HCT116 (cell line): ENCODE measurements at places on chromosomes 3 and 15. TPM values are rescaled to one million over a fixed set of nuclear protein-coding genes. Genes with fewer than 3 reads are reported as not detected.

- no peak for DNase-seq
Measured at GRCh38 chr3:196813903-196814302, 53.8 kb upstream of the SENP5 start.

The STRA6 gene
- total RNA-seq, result 0.54 TPM

GRCh38 chr3:140206196-140207040 lies 271.4 kb downstream of the CLSTN2 start:
- DNase-seq, result no peak

The SGO1 gene
- total RNA-seq, result 23.5 TPM

The SLC22A13 gene
- total RNA-seq, result 0.47 TPM

The RPUSD3 gene
- 58.0 TPM for total RNA-seq

- DNase-seq, result no peak
Measured at GRCh38 chr3:7766530-7766929, 735.1 kb upstream of the LMCD1 start.

DNA sequence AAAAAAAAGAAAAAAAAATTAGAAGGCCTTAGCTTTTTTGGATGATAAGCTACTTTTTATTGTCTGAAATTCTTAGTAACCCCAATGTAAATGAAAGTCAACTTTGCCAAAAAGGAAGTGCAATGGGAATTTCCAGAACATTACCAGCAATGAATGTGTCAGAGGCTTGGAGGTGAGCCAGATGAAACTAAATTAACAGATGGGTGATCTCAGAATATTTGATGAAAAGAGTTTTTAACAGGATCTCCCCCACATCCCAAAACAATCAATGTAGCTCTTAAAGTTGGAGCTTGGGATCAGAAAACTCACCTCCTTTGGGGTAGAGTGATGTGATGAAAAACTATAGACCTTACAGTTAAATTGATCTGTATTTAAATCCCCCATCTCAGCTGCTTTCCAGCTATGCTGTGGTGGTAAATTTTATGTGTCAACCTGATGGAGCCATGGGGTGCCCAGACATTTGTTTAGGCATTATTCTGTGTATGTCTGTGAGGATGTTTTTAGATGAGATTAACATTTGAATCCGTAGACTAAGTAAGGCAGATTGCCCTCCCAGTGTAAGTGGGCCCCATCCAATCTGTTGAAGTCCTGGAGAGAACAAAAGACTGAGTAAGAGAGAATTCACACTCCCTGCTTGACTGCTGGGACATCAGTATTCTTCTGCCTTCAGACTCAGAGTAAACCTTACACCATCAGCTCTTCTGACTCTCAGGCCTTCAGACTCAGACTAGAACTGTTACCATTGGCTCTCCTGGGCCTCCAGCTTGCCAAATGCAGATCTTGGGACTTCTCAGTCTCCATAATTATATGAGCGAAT lies 84.3 kb upstream of the TNFSF10 start:
- no peak for DNase-seq

DNA sequence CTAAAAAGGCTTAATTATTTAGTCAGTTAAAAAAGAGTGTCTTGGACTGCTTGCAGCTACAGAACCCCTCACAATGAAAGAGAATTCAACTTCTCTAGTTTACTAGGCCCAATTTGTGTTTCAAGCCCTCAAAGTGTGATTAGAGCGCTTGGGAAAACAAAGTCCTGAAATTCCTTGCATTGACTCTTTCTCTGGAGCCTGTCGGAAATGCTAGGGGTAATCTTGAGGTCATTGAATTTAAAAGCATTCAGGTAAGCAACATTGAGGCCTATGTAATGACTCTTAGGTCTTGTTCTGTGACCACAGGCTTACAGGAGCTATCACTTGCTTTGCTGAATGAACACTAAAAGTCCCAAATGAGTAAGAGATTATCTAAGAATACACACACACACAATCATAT lies 186.0 kb downstream of the NLGN1 start:
- no peak for DNase-seq

The EPHA3 gene
- total RNA-seq, result not detected

- no peak for DNase-seq
Measured at GRCh38 chr3:14491396-14492190, 48.5 kb downstream of the GRIP2 start.

GRCh38 chr15:33656168-33656567 lies 312.1 kb upstream of the CHRM5 start:
- DNase-seq, result no peak

GRCh38 chr15:68205558-68205944 lies 419 bp upstream of the CALML4 start:
- no peak for DNase-seq

The SENP8 gene
- 3.8 TPM for total RNA-seq

- DNase-seq, result no peak
Measured at GRCh38 chr15:57591237-57591821, 375 bp upstream of the MYZAP start.

The CAPN3 gene
- total RNA-seq, result 1.8 TPM

The TTLL13 gene
- 1.0 TPM for total RNA-seq

The ITIH4 gene
- total RNA-seq, result 4.1 TPM

The GOLGA6L7 gene
- total RNA-seq, result not detected

DNA sequence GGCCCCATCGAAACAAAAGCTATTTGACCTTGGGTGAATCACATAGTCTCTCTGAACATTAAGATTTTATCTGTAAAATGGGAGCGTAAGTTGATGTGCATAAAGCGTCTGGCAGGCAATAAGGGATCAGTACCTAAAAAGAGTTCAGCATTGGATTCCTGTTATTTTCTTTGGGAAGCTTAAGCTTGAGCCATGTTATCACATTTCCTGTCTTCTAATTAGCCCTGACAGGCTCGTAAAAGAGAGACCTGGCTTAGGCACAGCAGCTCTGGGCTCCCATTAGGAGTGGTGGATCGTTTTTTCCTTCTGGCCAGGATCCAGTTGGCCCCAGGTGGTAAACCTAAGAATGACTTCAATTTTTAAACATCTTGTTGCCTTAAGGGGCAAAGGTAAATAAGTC lies 26.0 kb upstream of the CA12 start:
- no peak for DNase-seq

GRCh38 chr3:41418961-41419691 lies 219.8 kb downstream of the CTNNB1 start:
- peak; percentile 27 for DNase-seq

DNA sequence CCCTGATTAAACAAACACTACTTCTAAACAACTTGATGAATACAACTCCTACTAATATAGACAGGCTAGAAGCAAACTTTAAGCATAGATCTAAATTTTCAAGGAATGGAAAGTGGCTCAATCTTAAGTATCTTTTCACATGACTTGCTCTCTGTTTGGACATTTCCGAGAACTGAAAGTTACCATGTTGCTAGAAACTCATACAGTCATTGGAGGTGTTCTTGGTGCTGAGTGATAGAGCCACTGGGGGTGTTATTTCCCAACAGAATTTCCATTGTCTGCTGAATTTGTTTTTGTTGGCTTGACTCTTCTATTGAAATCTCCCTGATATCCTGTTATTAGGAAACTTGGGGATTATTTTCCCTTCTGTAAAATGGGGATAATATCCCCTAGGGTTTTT lies 264.5 kb upstream of the RASGRP1 start:
- no peak for DNase-seq

DNA sequence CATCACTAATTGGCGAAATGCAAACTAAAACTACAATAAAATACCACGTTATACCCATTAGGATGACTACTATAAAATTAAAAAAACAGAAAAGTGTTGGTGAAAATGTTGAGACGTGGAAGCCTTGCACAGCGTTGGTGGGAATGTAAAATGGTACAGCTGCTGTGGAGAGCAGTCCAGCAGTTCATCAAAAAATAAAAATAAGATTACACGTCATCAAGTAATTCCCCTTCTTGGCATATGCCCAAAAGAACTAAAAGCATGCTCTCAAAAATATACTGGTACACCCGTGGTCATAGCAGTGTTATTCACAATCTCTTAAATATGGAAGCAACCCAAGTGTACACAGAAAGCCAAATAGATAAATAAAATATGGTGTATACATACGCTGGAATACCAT lies 71.8 kb upstream of the NDN start:
- DNase-seq, result no peak

DNA sequence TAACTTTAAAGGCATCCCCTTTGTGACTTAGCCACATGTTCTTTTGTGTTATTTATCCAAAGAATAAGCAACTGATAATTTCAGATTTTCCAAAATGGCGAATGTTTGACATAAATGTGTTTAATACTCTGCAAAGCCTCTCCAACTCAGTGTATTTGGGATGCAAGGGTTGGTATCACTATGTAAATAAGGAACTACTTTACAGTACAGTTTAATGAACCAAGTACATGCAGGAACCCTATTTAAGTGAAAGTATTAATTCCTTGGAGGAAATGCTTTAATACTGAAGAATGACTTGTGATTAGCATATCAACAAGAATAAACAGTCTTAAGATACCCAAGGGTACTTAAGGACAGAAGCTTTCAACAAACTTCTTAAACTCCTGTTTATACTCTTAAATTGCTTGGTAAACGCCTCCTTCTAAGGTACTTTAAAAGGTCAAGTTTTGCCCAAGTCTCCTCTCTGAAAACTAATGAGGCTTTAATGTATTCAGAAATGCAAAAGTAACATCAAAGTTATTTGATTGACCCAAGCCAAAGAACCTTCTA lies 107.7 kb downstream of the TNIK start:
- DNase-seq, result no peak

GRCh38 chr3:110430146-110430545 lies 641.5 kb upstream of the NECTIN3 start:
- DNase-seq, result no peak

- no peak for DNase-seq
Measured at GRCh38 chr15:57339321-57339720, 37.0 kb upstream of the CGNL1 start.

- no peak for DNase-seq
Measured at GRCh38 chr3:81218023-81218422, 543.4 kb downstream of the GBE1 start.

GRCh38 chr15:56640127-56640526 lies 93.2 kb downstream of the ZNF280D start:
- no peak for DNase-seq

- no peak for DNase-seq
Measured at GRCh38 chr15:57432141-57432741, 55.9 kb downstream of the CGNL1 start.

DNA sequence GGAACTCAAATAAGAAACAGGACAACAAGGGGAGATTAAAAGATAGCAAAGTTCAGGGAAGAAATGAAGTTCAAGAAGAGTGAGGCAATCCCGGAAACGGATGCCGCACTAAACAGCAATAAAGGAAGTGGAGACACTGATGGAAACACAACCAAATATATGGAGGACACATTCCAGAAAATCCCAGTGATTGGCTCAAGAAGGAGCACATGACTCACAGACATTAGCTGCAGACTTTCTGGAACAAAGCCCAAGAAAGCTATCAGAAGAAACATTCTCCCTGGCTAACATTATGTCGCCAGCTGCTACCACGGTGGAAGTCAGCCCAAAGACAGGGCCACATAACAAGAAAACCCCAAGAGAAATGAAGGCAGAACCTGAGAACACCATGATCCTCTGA lies 18.1 kb upstream of the VGLL4 start:
- no peak for DNase-seq
